ENCODE measurements at places on chromosomes 11 and 22.

DNA sequence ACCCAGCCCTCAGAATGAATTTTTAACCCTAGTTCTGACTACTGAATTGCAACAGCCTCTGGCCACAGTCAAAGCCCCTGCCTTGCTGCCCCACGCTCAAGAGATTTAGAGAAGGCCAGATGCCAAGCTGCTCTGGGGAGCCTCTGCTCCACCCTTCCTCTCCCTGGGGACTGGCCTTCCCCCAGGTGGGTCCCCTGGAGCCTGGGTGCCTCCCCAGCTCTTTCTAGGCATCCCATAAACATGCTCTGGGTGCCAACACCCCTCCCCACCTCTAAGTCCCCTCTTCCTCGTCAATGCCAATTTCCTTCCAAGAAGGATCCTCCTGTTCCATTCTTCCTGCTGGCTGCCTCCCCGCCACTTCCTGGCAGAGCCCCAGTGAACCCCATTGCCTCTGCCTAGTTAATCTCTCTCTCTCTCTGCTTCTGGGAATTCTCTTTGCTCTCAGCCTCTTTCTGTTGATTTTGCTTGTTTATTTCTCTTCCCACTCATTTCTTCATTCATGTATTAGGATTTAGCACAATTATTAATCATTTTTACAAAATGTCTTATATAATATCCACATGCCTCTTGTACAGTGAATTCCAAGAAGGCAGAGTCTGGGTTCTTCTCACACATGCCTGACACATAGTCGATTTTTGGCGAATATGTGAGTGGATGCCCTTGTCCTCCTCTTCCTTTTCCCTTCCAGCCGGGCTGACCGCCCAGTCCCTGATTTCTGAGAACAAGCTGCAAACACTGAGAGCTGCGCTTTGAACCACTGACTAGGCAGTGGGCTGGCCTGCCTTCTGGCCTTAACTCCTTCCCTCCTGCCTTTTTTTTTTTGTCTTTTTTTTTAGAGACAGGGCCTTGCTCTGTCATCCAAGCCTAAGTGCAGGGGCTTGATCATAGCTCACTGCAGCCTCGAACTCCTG lies 17.5 kb downstream of the UQCR10 start:
- DNase-seq, result no peak

- no peak for DNase-seq
Measured at GRCh38 chr11:132541794-132542193, 990.5 kb downstream of the OPCML start.

DNA sequence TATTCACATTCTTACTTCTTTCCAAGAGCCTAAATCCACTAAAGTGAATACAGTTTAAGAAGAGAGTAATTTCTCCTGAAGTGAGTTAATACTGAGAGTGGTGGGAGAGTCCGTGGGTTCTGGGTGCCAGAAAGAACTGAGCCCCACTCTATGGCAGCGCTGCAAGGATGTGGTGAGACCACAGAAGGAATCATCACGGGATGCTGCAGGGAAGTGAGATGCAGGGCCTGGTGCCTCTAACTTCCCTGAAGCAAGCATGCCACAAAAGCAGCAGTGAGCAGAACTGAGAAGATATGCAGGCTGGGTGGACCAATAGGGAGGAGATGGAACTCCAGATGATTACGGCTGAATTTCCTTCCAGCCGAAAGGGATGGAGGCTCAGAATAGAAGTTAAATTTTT lies 5.0 kb upstream of the MMP12 start:
- DNase-seq, result no peak

GRCh38 chr11:122717264-122717867 lies 61.8 kb downstream of the UBASH3B start:
- no peak for DNase-seq

DNA sequence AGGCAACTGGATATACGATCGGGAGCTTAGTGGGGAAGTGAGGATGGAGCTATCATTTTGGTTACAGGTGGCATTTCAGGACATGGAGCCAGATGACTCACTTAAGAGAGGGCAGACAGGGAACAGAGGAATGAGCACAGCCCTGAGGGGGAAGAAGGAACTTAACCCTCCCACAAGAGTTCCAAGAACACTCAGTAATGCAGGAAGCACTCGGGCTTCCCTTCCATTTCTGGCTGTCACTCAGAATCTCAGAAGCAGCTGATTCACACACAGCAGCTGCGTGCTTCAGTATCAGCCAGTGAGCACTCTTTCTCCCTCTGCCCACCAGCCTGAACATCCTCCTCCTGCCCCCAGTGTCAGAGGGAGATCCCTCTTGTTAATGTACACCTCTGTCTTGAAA lies 34.8 kb downstream of the EFCAB6 start:
- DNase-seq, result no peak

GRCh38 chr11:79852176-79852575 lies 411.3 kb upstream of the TENM4 start:
- no peak for DNase-seq

DNA sequence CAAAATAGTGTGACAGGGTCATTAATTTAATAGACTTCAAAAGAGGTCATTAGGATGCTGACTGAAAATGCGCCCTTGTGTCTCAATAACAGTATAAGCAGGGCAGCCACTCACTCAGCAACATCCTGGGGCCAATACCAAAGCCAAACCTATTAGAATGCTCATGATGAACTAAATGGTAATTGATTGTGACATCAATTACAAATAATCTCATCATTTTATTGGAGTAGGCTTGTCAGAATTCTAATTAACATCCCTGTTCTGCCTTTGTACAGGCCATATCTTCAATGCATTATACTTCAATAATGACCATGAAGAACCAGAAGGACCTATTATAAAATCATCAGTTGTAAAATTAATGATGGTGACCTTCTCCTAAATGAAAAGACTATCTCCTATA lies 64.2 kb downstream of the DNAJC24 start:
- no peak for DNase-seq

DNA sequence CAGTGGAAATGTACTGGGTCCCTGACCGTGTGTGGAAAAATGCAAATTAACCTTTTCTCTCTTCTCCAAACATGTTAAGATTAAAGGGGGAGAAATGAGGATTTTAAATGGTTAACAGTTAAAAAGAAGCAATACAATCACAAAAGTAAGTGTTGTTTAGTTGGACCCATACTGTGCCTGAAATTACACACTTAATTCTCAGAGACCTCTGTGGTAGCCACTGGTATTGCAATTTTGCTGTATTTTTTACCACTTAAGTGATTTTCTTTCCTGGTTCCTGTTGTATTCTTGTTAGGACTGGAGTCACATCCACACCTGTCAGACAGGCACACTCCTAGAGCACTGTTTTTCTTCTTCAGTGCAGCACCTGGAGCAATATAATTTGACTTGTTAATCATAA lies 179.6 kb upstream of the PDGFD start:
- peak; percentile 73 for DNase-seq

DNA sequence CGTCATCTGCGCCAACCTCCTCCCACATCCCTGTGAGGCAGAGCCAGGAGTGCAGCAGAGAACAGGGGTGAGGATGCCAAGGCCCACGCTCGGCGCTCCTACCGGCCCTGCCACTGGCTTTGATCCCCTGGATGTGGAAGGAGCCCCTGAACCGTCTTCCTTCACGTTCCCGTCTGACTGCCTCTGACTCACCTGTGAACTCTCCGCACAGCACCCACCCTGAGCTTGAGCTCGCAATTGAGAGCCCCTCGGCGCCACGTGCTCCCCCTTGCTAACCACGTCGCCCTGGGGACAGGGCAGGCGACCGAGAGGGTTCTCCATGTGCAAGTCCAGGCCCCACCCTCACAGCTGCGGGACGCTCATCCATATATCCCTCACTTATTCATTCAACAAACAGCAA lies 645.3 kb downstream of the BRD1 start:
- DNase-seq, result no peak

GRCh38 chr11:61024938-61025820 lies 53.7 kb downstream of the CD6 start:
- DNase-seq, result no peak

GRCh38 chr22:19110646-19111045 lies 11.6 kb downstream of the DGCR2 start:
- no peak for DNase-seq

GRCh38 chr11:35227576-35228327 lies 88.8 kb downstream of the CD44 start:
- no peak for DNase-seq

- no peak for DNase-seq
Measured at GRCh38 chr11:21650961-21651360, 541.9 kb upstream of the ANO5 start.

DNA sequence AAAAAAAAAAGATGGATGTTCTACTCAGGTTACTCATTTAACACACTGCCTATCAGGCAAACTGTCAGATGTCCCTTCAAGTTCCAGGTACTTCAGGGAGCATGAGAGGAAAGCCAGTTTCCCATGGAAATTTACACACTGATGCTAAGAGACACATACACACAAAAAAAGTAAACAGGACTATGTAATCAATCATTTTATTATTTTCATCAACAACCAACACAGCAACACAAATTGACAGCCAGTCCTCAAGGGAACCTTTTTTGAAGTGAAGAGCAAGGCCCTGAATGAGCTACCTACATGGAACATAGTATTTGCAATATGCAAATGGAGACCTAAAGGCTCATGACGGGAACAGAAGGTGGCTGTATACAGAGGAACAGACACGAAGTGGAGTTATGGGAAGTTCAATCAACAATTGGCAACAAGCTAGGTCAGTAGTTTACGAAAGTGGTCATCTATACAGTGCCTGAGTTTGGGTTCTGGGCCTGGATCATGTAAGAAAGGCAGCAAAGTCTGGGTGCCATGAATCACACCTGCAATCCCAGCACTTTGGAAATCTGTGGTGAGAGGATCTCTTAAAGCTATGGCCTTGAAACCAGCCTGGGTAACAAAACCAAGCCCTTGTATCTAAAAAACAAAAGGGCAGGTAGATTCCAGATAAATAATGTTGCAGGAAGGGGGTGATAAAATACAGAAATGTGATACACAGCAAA lies 12.6 kb upstream of the WDR74 start:
- DNase-seq, result no peak

DNA sequence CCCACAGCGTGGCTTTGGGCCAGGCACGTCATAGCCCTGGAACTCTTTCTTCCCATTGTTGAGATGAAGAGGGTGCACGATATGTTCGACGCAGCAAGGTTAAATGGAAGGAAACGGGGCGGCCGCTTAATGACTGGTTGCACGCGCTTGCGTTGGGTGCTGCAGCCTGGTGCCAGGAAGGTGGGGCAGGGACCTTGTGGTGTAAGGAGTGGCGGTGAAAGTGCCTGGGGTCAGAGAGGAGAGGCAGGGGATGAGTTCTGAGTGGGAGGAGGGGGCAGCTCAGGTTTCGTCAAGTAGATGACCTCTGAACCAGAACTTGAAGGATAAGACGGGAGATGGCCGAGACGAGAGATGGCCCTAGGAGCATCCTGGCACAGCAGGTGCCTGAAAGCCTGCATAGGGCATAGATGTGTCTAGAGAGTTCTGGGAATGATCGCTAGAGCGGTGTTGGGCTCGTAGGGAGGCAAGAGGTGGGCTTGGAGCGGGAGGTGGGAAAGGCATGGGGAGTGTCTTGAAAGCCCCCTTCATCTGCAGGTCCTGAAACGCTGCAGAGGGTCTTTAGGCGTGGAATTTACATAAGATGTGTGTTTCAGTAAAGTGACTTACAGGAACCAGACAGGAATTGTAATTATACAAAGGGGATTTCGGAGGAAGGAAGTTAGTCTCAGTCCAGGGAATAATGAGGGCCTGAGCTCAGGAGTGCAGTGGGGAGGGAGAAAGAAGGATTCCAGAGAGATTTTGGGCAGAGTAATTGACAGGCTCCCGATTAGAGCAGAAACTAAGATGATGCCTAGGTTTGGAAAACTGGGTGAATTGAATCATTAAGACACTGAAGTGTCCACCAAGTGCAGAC lies 43.2 kb upstream of the CLDN5 start:
- DNase-seq, result no peak
